ENCODE measurements at places on chromosomes 1 and 21.

GRCh38 chr21:45367402-45368351, 37.3 kb upstream of the COL18A1 start:
- DNase-seq: no peak

GRCh38 chr1:6891781-6892579, 106.7 kb downstream of the CAMTA1 start:
- DNase-seq: no peak

- DNase-seq: no peak
These were observed 13.3 kb downstream of the RPS6KA1 start for GRCh38 chr1:26542771-26543451.

DNA sequence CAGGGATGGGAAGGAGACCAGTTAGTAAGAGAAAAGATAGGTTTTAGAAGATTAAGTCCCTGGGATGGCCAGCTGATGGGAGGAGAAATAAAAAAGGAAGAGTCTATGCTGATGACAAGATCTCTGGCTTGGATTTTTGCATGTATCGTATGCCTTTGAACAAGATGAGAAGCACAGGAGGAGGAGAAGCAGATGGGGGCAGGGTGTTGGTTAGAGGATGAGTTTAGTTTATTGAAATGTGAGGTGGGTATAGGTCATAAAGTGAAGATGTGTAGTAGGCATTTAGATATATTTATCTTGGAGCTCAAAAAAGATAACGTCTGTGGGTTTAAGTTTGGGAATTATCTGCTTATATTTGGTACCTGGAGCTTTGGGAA, 1.4 kb downstream of the TIPRL start:
- no peak for DNase-seq

DNA sequence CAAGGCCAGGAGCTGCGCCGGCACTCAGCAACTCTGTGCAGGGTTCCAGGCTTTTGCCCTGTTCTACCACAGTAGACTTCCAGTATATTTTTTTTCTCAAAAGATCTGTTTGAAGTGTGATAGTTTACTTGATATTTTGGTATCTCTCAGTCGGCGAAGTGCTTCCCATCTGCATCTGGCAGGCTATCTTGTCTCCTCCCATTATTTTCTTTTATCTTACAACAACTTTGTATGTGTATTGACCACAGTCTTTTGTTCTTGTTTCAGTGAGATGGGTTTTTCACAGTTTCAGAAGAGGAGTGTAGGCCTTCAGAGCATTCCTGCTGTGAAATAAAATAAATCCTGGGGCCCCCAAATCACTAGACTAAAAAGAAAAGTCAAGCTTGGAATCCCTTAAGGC, 292.9 kb downstream of the PTGER3 start:
- no peak for DNase-seq

GRCh38 chr1:205980237-205980870, 22.8 kb downstream of the RAB7B start:
- DNase-seq: no peak

GRCh38 chr1:89085781-89086180, 20.8 kb upstream of the GBP1 start:
- no peak for DNase-seq

DNA sequence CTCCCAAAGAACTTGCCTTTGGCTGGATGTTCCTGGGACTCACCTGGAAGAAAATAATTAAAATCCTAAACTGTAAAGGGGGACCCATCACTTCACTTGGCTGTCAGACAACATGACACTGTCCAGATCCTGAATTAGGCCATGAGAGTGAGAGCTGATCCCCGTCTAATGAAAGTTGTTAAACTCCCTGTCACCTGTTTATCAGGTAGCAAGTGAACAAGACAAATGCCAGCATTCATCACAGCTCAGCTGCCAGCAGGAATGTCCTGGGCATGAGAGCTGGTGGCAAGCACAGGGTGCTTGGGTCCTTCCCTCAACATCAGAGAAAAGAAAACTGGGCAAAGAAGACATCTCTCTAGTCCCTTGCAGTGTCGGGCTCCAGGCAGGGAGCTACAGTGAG, 23.8 kb downstream of the PMVK start:
- DNase-seq: no peak

- DNase-seq: no peak
These were observed 2.3 kb downstream of the LHX9 start for GRCh38 chr1:197919346-197920066.

DNA sequence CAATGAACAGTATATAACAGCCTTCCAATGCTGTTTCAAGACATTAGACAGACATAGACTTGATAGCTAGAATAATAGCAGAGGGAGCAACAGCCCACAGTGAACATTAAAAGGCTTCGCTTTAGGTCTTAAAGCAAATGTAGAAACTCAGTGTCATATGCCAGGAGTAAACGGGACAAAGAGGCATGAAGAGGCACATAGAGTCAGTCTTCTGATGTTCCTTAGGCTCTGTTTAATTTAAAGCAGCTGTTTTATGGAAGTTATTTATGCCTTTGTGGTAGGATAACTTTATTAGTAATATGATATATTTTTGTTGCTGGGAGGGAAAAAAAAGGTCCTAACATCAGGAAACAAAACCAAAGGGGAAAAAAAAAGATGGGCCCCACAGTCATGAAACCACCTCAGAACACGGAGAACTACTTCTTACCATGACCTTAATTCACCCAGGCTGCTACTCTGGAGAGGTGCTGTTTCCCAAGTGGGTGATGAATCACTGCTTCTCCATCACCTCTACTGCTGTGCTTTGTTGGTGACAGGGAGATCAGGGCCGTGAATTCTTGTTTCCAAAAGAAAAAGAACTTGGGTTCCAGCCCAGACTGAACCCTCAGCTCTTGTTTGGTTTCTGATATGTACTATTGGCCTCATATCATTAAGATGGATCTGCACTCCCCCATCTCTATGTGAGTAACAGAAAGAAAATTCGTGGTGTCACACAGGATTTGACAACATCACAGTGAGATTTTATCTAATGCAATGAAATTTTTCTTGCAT, 616.9 kb downstream of the KIF26B start:
- no peak for DNase-seq

- no peak for DNase-seq
These were observed 57.3 kb upstream of the CSF3R start for GRCh38 chr1:36540056-36540455.

GRCh38 chr1:5522531-5523145, 469.6 kb downstream of the NPHP4 start:
- no peak for DNase-seq

DNA sequence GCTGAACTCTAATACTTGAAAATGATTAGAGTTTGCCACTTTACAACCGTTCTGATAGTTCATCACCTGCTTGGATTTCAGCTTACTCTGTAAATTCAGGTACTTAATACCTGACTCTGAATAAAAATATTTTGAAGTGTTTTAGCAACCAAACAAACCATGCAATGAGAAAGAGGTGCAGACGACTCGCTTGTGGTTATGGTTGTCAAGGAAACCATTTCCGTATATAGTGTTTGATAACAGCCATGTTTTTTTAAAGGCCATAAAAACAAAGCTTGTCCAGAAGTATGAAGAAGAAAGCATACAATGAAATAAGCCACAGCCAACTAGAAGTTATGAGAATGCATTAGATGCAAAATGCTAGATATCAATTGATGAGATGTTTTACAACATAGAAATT, 167.2 kb upstream of the HMCN1 start:
- DNase-seq: no peak

GRCh38 chr1:235831148-235831547, 35.6 kb downstream of the LYST start:
- DNase-seq: no peak

GRCh38 chr1:169999761-170000160, 74.7 kb downstream of the KIFAP3 start:
- DNase-seq: no peak

- DNase-seq: no peak
These were observed 20.7 kb upstream of the PRSS38 start for GRCh38 chr1:227794817-227795192.

- DNase-seq: no peak
These were observed 124.7 kb upstream of the COL6A1 start for GRCh38 chr21:45856906-45857305.

GRCh38 chr1:74237035-74237434, 1.8 kb downstream of the TNNI3K start:
- no peak for DNase-seq

- DNase-seq: no peak
These were observed 3.8 kb downstream of the PRDM2 start for GRCh38 chr1:13703558-13704490.

Measured in stimulated activated CD8-positive, alpha-beta memory T cell treated with anti-CD3 and anti-CD28 coated beads, Interleukin-4, amount 100 ng/mL, for 1 hour (primary cell).